Foreskin keratinocyte (primary cell): ENCODE measurements at places on chromosomes 1 and 21.

GRCh38 chr1:108691128-108691941 lies 775 bp upstream of the PRPF38B start:
- DNase-seq: no peak

GRCh38 chr1:193479187-193479586 lies 292.8 kb upstream of the B3GALT2 start:
- no peak for DNase-seq

- no peak for DNase-seq
Observed at GRCh38 chr1:56496821-56497772, 82.3 kb downstream of the PLPP3 start.

GRCh38 chr1:23385119-23385621 lies 15.5 kb upstream of the ZNF436 start:
- no peak for DNase-seq

DNA sequence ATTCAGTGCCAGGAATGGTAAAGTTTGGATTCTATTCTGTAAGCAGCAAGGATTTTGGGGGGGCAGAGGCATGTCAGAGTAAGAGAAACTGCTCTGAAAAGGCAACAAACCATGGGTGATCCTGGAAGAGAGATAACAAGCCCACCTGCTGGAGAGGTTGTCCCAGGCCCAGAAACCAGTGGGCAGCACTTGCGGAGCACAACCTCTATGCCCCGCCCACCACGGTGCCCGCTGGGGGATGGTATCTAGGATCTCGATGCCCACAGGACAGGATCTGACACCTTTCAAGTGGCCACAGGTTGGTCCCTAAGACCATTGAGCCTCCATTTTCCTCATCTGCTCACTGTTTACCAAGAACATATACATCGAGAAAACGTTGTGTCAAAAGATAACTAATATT lies 20.3 kb upstream of the MUL1 start:
- DNase-seq: no peak

DNA sequence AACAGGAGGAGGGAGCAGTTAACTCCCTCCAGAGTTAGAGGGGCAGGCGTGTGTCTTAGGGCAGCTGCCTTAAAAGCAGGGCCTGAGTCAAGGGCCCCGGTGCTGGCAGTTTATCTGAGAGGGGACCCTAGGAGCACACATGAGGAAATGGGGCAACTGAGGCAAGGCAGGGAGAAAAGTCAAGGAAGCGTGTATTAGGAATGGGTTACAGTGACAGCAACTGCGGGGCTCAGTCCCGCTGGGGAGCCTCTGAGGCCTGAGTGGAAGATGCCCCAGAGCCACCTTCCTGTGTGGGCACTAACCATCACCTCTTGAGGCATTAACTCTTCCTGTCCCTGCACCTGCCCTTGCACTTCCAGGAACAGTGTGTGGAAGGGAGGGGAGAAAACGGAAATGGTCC lies 276.3 kb downstream of the MATN1 start:
- no peak for DNase-seq

DNA sequence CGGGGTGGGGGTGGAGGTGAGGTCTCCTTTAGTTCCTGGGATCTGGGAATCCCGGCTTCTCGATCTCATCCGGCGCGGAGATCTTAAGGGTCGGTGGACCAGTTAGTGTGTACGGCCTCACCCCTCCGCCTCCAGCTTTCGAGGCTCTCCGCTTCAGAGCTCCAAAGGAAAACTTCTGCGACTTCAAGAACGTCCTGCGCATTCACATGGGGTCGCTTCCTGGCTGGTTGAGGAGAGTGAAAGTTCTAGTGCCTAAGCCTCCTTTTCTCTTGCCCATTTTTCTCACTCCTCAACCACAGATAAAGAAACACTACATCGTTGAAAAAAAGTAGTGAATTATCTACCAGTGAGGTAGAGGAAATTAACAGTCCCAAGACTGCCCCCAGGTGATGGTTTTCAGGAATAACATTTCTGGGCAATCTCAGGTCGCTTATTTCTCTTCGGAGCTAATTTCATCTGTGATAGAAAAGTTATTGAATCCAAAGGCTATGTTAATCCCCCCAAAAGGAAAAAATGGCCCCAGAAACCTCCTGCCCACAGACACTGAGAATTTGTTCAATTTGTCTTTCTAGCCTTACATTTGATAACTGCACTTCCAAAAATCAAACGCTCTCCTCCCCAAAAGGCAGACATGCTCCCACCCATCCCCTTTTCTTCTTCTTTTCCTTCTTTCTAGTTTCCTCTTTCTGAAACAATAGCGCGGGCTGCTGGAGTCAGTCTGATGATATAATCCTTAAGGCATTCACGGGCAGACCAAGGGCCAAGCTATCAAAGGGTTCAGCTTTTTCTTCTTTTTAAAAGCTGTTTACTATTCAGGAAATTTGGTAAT lies 20.6 kb upstream of the TBX15 start:
- no peak for DNase-seq

- no peak for DNase-seq
Observed at GRCh38 chr1:174768949-174769348, 230.8 kb upstream of the CACYBP start.

DNA sequence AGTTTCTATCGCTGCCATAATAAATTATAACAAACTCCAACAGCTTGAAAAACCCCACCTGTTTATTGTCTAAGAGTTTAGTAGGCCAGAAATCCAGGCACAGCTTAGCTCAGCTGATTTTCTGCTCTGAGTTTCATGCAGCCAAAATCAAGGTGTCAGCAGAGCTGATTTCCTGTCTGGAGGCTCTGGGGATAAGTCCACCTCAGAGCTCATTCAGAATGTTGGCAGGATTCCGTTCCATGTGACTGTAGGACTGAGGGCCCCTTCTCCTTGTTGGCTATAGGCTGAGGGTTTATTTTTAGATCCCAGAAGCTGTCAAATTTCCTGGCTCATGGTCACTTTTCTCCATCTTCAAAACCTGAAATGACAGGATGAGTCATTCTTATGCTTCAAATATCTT lies 91.6 kb upstream of the CHODL start:
- DNase-seq: no peak

GRCh38 chr1:99768524-99769245 lies 2.2 kb upstream of the FRRS1 start:
- DNase-seq: no peak

DNA sequence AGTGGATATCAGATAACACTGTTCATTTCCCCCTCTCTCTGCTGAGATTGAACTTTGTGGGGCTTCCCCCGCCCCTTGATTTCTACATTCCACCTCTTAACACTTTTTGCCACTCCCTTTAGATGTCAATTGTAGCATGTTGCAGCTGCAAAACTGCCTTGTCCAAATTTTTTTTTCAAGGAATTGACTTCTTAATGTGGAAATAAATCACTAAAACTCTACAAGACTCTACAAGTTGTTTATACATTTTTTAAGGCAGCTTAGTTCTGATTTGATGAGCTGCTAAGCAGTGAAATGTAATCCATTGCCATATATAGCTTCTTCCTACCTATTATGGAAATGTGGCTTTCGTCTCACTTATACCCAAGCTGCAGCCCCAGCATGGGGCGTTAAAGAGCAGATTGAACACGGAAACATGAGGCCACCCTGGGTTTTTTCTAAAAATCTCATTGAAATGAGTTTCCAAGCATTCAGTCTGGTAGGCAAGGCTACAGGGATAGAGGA lies 132.2 kb downstream of the SYT2 start:
- peak; percentile 90 for DNase-seq

- DNase-seq: no peak
Observed at GRCh38 chr21:41923186-41923585, 30.6 kb downstream of the C2CD2 start.

DNA sequence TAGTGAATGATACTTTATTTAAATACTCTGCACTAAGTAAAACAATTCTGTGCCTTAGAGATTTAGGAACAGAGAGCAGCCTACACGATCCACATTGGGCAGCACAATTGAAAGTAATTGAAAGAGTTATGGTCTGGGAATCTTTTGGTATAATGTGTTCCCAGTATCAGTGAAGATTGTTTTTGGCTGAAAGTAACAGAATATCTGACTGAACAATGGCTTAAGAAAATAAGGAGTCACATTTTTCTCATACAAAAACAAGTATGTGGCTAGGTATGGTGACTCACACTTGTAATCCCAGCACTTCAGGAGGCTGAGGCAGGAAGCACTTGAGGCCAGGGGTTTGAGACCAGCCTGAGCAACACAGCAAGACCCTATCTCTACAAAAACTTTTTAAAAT lies 306.2 kb downstream of the NFIA start:
- DNase-seq: no peak

GRCh38 chr1:47386268-47386667 lies 29.8 kb upstream of the FOXE3 start:
- DNase-seq: no peak

DNA sequence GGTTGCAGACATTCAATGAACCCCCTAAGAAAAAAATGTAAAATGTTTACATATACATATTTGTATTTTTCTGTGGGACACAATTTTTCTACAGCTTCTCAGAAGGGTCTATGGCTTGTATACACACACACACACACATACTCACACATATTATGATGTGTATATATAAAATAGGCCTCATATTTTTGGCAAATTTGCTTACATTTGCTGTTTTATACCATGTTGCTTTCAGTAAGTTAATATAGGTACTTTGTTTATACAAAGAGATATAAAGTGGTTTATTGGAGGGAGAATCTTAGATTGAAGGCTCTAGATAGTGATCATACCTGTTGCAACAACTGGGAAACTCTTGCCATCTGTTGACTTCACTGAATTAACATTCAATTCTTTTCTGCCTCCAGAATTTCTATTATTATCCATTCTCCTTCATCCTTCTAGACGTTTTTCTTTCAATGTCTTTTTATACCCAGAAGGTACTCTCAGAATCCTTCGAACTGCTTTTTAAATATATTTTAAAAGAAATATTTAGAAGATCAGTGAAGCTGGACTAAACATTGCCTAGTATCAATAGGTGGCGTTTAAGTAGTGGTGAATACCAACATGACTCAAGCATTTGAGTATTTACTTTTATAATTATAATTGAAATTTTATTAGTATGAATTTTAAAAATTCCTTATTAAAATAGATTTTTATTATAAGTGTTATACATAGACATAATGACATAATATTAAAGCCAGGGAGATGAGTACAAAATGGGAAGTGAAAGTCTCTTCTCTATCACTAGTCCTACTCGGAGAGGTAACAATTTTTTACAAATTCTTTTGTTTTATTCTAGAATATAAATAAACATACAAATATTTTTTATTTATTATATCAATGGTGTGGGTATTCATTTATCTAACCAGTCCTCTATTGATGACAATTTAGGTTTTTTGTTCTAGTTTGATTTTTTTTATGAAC lies 10.2 kb downstream of the CD55 start:
- no peak for DNase-seq

DNA sequence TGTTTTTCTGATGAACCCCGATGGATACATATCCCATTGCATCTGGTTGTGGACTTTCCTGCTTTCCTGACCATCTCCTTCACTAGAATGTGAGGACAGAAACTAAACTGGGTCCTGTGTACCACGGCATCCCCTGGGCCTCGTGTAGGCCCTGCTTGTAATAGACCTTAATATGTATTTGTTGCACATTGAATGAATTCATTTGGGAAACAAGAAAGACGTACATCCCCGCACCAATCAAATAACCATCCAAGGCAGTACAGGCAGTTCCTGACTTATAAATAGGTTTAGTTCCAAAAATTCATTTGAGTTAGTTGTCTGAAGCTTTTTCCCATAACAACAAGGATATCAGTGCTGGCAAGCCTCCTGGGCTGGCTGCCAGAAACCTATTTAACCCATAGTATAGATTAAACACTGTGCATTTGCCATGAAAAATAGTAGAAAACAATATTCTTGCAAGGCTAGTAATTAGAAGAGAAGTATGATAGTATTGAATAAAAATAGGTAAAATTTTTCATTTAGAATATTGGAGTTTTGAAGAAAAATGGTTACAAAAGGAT lies 81.8 kb upstream of the CD34 start:
- no peak for DNase-seq

DNA sequence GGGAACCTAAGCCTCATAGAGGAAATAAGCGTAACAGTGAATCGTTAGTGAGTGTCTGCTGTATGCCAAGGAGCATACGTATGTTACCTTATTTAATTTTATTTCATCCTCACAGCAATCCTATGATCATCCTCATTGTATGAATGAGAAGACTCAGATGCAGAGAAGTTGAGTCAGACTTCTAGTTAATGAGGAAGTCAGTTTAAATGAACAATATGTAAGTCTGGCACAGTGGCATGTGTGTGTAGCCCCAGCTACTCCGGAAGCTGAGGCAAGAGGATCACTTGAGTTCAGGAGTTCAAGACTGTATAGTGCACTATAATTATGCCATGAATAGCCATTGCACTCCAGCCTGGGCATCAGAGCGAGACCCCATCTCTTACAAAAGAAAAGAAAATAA lies 148.0 kb downstream of the ZZZ3 start:
- peak; percentile 47 for DNase-seq

- peak; percentile 85 for DNase-seq
Observed at GRCh38 chr1:94335950-94336349, 82.2 kb upstream of the ABCD3 start.

DNA sequence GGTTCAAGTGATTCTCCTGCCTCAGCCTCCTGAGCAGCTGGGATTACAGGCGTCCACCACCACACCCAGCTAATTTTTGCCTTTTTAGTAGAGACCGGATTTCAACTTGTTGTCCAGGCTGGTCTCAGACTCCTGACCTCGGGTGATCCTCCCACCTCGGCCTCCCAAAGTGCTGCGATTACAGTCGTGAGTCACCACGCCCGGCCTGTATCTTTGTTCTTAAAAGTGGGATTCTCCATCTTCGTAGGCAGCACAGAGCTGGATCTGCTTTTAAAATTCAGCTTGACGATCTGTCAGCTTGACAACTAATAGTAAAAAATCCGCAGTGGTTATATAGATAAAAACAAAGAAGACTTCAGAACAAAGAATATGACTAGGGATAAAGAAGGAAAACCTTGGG lies 2.8 kb upstream of the GNG4 start:
- DNase-seq: no peak

DNA sequence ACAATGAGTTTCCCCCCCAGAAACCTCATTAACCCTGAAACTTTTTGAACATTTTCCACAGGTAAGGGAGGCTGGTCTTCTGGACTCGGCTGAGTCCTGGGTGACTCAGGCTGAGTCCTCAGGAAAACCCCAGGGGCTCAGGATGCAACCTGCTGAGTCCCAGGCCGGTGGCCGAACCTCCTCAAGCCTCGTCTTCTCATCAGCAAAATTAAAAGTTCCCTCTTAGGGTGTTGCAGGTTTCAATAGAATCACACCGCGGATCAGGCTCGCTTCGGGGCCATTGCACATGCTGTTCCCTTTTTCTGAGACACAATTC lies 35.0 kb upstream of the GRHL3 start:
- peak; percentile 80 for DNase-seq

- DNase-seq: no peak
Observed at GRCh38 chr21:43771199-43771675, 4.9 kb downstream of the CSTB start.

DNA sequence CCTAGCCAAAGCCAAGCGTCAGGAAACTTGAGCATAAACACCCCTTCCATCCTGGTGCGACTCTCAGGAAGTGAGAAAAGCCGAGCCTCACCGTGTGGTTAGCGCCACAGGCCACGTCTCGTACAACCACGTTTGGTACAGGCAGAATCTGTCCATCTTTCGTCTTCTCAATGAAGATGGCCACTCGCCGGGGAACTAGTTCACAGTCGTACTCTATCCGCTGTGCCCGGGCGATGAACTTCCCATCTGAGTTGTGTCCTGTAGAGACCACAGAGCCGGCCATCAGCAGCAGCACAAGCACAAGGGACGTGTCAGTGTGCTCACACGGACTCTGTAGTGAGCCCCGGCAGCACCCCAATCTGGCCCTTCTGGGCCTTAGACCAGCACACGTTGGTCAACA lies 23.1 kb downstream of the RCC2 start:
- no peak for DNase-seq
